ENCODE measurements at places on chromosomes 2 and 18. TPM values are rescaled to one million over a fixed set of nuclear protein-coding genes. Genes with fewer than 3 reads are reported as not detected.

MYOM1 gene
- total RNA-seq = 0.26 TPM

NEU2 gene
- not detected for total RNA-seq

COL4A3 gene
- 0.33 TPM for total RNA-seq

LOXHD1 gene
- total RNA-seq = not detected

IL36A gene
- total RNA-seq = not detected

HOXD11 gene
- total RNA-seq = not detected

CHRNG gene
- not detected for total RNA-seq

UGT1A3 gene
- total RNA-seq = not detected

DSG1 gene
- total RNA-seq = not detected

PROKR1 gene
- total RNA-seq = not detected

OTOS gene
- total RNA-seq = not detected

BMPR2 gene
- total RNA-seq = 16.2 TPM

TGFA gene
- not detected for total RNA-seq
